ENCODE measurements at places on chromosomes 5 and 9. TPM values are rescaled to one million over a fixed set of nuclear protein-coding genes. Genes with fewer than 3 reads are reported as not detected.
A peak's percentile ranks its signal among the peaks of the same experiment; 100 is the strongest.

- peak; percentile 41 for DNase-seq
These were observed 28.7 kb downstream of the DMRT3 start for GRCh38 chr9:1005043-1005667.

Gene CDHR2
- polyA plus RNA-seq = 21.5 TPM

DNA sequence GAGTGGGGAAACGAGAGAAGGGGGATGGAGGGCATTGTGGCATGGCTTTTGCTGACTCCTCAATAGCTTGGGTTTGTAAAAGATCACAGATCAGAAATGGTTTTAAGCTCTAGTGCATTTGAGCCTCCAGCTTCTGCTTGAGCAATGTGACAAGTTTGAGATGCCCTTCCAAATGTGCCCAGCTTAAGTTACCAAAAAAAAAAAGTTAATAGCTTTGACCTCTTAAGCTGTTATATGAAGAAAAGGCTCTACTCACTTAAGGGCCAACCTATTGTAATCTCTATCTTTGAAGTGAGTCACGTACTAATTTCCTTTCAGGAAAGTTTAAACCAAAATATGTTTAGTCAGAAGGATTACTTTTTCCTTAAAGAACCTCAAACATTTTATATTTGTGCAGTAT, 428.8 kb upstream of the ACTBL2 start:
- no peak for DNase-seq

GRCh38 chr5:35884191-35884769, 27.6 kb downstream of the IL7R start:
- DNase-seq = no peak

- DNase-seq = no peak
These were observed 1.3 kb upstream of the IL3 start for GRCh38 chr5:132059043-132059695.

DNA sequence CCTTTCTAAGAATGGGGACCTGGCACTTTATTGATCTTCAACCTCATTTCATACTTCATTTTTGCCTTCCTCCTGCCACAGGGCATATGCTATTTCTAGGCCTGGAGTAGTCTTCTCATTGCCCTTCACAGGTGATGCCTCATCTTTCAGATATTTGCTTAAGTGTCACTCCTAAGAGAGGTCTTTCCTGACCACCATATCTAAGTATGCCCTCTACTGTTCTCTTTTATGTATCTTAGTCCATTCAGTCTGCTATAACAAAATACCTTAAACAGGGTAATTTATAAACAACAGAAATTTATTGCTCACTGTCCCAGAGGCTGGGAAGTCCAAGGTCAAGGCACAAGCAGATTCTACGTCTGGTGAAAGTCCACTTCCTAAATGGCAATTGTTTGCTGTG, 99.1 kb downstream of the ADAMTS6 start:
- no peak for DNase-seq

GRCh38 chr5:149598966-149599365, 17.7 kb downstream of the ARHGEF37 start:
- DNase-seq = no peak

DNA sequence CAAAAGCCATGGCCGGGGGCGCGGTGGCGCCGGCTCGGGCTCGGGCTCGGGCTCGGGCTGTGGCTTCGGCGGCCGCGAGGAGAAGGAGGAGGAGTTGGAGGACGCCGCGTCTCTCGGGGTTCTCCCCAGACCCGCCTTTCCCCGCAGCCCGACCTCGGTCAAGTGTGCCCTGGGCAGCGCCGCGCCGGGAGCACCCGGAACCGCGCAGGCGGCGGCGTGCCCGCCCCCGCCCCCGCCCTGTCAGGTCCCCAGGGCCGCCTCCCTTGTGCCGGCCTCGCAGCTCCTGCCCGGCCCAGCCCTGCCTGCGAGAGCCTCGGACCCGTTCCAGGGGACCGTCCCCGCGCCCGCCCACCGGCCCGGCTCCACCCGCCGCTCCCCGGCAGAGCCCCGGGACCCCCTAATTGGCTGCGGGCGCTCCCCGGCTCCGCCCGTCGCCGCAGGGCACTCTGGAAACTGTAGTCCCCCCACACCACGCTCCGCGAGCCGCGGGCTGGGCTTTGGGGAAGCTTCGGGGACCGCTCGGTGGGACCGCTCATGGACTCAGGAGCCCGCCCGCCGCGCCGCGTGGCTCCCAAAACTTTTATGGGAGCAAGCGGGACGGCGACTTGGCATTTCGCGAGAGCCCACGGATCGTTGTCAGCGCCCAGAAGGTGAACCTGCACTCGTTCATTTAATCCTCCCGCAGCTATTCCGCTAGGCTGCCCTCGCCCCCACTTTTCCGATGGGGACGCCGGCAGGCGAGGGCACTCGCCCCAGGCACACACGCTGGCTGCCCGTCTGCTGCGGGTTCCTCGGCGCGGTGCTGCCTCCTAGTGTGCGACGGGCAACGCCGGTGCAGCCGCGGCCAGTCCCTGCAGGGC, at the start of gene STK10:
Gene STK10 (minus strand): TSS at position 192 of the 860 bp plus-strand sequence. CDS start 182 bp downstream, at position 10.
- peak; percentile 86 for DNase-seq

DNA sequence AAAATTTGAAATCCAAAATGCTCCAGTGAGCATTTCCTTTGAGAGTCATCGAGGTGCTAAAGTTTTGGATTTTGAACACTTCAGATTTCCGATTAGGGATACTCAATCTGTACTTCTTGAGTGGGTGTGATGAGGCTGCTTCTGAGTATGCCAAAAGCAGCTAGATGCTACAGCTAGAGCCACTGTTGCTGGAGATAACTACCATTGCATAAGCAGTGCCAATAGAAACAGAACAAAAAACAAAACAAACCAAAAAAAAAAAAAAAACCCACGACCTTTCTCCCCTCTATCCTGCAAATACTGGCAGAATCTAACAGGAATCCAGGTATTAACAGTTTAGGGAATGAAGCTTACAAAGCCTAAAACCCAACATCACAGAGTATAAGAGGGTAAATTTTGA, 43.5 kb downstream of the PKD2L2 start:
- no peak for DNase-seq

- DNase-seq = no peak
These were observed 118.8 kb downstream of the TRIM36 start for GRCh38 chr5:115050866-115051265.

Measured in renal cortex interstitium (tissue), 15 donors.